Effector memory CD4-positive, alpha-beta T cell (primary cell): ENCODE measurements at places on chromosomes 5 and 9.
A peak's percentile ranks its signal among the peaks of the same experiment; 100 is the strongest.

DNA sequence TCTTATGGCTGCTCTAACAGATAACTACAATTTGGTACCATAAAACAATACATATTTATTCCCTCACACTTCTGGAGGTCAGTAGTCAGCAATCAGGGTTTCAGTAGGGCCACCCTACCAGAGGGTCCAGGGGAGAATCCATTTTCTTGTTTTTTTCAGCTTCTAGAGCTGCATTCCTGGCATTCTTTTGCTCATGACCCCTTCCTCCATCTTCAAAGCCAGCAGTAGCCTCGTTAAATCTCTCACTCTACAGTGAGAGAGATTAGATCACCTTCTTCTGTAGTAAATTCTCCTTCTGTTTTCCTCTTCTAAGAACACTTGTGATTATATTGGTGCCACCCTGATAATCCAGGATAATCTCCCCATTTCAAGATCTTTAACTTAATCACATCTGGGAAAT is 187.4 kb downstream of the RFK start:
- no peak for DNase-seq

DNA sequence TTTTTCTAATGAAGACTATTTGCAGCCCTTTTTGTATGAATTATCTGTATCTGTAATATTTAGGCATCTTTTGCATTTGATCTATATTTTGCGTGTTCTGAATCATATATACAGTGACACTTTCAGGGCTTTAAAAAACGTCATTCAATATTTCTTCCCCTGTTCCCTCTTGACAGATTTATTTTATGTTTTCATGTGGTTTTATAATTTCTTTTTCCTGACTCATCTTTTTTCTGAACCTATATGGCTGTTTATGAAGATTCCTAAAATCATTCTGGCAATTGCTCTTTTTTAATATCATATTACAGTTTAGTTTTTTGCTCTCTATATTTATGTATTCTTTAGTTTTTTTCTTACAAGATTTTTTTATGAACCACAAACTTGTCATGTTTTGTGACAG is 67.6 kb downstream of the SMARCA2 start:
- DNase-seq, result no peak

DNA sequence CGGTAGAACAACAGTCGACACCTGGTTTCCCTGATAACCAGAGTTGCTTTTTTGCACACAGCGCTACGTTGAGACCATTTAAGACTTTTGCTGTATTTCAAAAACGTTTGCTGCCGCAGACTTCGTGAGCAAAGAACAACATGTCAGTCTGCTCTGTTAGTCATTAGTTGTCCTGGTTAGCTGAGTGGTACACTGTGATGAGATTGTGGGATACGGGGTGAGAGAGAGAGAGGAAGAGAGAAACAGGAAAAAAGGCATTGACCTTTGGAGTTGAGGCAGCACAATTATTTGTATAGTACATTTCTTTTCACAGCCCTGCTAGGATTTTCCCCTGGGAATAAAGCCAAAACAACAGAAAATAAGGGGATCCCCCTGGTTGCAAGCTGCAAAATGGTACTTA is 306.1 kb upstream of the WWC1 start:
- no peak for DNase-seq

- DNase-seq, result no peak
Observed at GRCh38 chr9:36149197-36149596, 12.7 kb downstream of the GLIPR2 start.

DNA sequence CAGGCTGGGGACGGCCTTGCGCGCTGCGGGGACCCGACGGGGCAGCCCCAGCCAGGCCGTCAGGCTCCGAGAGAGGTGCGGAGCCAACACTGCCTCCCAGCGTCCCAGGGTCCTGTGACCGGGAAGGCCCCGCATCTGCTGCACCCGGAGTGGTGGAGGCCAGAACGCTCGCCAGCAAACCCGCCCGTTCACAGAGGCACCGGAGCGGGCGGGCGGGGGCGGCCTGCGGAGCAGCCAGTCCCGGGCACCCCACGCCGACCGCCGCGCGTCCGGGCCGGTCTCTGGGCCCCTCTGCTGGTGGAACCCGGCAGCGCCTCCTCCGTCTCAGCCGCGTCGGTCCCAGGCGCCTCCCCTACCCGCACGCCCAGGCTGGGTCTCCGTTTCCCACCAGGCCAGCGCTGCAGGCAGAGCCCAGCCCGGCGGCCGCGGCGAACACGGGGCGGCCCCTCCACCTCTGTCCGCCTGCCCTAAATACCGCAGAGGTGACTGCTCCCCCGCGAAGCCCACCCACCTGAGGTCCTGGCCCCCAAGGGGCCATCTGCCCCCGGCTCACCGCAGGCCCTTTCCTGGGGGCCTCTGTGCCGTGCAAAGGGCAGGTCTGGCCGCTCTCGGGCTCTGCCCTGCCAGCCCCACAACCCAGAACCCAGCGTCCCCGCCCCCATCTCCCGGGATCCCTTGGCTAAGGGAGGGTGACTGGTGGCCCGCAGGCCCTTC is 15.9 kb downstream of the EXD3 start:
- DNase-seq, result peak; percentile 27

GRCh38 chr5:118984602-118985001 is 3.7 kb downstream of the DTWD2 start:
- DNase-seq, result no peak

- DNase-seq, result no peak
Observed at GRCh38 chr5:132751444-132751843, 4.2 kb downstream of the CCNI2 start.

DNA sequence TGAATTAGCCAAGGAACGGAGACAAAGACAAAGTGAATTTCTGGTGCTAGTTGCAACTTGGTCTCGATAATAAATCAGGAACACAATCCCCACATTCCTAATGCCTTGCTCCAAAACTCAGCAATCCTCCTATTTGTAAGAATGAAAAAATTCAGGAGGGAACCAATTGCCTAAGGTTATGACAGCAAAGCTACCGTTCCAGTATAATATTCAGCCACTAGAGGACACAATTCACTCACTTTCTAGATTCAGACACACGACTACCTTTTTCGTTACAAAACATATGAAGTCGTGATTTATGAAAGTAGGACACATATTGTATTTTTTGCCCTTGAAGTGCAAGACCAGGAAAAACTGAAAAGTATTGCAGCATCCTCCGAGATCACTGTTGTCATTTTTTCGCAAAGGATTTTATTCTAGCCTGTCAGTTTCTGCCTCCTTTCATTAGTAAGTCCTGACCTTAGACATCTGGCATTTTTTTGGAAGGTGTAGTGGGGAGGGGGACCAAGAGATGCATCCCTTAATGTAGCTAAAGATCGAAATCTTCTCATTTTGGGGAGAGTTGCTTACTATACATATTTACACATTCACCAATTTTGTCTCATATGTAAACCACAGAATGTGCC is 133.1 kb downstream of the DOCK8 start:
- no peak for DNase-seq
